ENCODE measurements at places on chromosomes 5 and 9.

DNA sequence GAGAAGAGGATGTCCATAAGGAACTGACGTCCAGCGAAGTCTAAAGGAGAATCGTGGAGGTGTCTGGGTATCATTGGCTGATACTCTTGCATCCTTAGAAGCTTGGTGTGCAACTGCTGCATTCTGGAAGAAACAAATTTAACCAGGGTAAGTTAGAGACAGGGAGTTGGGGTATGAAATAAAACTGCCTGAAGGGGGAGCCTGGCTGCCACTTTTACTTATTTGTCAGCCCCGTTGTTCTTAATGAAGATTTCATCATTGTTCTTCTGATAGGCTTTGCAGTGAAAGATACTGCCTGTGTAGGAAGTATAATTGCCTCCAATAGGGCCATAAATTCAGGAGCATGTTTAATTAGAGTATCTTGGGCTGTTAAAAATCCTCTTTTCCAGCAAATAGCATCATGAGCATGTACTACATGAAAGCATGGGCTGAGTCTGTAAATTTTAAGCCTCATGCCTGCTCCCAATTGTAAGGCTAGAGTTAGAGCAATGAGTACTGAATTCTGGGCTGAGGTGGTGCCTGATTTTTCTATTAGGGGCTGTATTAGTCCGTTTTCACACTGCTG is 1264.5 kb upstream of the ACO1 start:
- DNase-seq: peak; percentile 47

GRCh38 chr9:107386396-107386795 is 103.2 kb downstream of the KLF4 start:
- DNase-seq: no peak

GRCh38 chr9:70452365-70452764 is 37.9 kb upstream of the KLF9 start:
- DNase-seq: no peak

- DNase-seq: peak; percentile 12
These were observed 187.8 kb downstream of the NXNL2 start for GRCh38 chr9:88722753-88723152.

DNA sequence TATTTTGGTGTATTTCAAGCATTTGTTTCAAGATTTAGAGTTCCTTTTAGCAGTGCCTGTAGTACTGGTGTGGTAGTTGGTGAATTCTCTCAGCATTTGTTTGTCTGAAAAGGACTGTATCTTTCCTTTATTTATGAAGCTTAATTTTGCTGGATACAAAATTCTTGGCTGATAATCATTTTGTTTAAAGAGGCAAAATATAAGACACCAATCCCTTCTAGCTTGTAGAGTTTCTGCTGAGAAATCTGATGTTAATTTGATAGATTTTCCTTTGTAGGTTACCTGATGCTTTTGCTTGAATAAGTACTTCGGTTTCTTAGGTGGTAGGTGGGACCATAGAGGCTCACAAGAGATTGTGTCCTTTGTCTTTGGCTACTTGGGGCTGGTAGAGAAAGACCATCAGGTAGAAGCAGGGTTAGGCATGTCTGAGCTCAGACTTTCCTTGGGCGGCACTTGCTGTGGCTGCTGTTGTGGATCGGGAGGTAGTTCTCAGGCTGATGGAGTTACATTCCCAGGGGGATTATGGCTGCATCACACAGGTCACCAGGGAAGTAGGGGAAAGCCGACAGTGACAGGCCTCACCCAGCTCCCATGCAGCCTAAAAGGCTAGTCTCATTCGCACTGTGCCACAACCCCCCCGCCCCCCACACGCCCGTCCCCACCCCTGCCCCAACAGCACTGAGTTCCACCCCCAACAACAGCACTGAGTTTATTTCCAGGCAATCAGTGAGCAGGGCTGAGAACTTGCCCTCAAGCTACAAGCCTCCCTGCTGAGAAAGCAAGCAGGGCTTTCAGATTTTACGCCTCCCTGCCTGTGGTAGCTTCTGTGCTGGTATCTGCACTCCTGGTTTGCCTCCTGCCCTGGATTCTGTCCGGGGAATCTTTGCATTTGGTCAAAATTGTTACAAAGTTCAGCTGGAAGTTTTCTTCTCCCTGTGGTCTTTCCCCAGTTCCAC is 127.1 kb upstream of the GLRA1 start:
- DNase-seq: no peak

GRCh38 chr5:74257645-74258313 is 382.7 kb downstream of the ENC1 start:
- DNase-seq: peak; percentile 18

DNA sequence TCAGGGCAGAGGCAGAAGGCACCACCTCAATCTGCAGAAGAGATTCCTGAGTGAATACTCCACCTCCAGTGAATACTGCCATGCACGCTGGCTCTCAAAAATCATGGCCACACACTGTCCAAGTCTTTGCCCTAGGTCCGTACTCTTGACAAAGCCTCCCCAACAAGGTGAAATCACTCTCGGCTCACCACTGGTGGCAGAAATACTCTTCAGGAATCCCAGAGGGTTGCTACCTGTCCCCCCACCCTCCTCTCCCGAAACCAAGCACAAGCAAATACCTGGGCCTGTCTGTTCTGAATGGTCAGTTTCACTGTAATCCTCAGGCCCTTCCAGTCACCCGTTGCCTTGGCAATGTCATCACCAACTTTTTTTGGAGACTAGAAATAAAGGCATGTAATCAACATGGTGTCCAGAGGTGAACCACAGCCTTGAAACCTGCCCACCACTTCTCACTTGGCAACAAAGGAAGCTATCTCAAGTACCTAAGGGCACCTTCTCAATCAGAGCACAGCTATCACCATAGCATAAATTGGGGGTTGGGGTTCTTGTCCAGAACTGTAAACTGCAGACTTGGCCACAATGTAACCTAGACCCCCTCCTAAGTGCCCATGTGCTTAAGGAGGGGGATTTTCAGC is 1.8 kb downstream of the RPL12 start:
- DNase-seq: no peak

DNA sequence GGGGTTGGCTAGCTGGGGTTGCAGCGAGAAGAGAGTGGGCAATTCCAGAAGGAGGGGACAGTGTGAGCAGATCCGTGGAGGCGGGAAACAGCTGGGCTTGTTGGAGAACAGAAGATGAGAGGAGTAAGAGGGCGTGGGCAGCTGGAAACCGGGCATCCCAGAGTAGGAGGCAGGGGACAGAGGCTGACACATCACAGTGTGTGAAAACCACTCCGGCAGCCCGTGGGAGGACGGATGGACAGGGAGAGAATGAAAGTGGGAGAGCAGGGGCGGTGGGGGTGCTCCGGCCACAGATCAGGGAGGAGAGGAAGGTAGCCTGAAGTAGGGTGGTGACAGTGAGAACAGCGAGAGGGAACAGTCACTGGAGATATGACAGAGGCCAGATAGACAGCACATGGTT is 8.3 kb upstream of the PSMB7 start:
- no peak for DNase-seq

- DNase-seq: no peak
These were observed 14.5 kb upstream of the RLN1 start for GRCh38 chr9:5354184-5354583.

- no peak for DNase-seq
These were observed 58.3 kb upstream of the SEMA6A start for GRCh38 chr5:116632890-116633289.

DNA sequence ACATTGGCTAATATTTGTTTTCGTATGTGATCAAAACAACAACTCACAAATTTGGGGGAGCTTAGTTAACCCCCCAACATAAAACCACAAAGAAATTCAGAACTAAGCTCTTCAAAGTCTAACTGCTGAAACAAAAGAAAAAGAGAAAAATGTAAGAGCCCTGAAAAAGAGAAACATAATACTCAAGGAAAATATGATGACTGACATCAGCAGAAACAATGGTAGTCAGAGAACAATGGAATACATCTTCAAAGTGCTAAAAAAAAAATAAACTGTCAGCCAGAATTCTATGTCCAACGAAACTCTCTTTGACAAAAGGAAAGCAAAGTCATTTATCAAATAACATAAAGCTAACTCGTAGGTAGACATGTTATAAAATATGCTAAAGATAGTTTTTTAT is 566.3 kb upstream of the GRAMD2B start:
- DNase-seq: no peak

DNA sequence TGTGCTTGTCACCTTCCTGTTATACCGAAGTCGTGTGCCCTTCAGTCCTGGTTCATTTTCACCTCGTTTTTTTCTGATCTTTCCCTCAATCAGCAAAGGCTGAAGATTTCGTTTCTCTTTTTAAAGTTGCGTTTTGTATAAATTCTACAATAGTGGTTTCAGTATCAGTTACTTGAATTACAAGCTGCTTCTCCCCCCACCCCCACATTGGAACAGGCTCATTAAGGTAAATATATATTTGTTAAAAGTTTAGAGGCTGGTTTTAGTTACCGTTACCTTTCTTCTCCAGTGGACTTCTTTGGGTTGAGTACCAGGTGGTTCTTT is 881 bp downstream of the SUB1 start:
- no peak for DNase-seq

GRCh38 chr9:14978022-14979000 is 68.1 kb upstream of the FREM1 start:
- DNase-seq: no peak

GRCh38 chr5:14362491-14362890 is 219.1 kb upstream of the OTULINL start:
- DNase-seq: no peak

DNA sequence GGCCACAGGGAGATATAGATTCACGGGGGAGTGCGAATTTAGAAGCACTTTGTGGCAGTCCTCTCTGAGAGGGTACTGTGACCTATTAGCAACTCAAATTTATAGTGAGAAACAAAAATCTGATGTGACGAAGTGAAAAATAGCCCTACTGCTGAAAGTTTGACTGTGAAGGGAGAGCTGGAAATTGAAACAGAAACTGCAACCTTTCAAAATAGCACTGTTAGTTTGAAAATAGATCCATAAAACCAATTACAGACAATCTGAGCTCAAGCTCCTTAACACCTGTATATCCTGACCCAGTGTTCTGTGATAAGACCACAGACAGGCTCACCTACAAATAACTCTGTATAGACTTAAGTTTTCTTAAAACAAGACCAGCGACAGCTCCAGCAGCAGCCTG is 420.1 kb downstream of the IRX1 start:
- no peak for DNase-seq

DNA sequence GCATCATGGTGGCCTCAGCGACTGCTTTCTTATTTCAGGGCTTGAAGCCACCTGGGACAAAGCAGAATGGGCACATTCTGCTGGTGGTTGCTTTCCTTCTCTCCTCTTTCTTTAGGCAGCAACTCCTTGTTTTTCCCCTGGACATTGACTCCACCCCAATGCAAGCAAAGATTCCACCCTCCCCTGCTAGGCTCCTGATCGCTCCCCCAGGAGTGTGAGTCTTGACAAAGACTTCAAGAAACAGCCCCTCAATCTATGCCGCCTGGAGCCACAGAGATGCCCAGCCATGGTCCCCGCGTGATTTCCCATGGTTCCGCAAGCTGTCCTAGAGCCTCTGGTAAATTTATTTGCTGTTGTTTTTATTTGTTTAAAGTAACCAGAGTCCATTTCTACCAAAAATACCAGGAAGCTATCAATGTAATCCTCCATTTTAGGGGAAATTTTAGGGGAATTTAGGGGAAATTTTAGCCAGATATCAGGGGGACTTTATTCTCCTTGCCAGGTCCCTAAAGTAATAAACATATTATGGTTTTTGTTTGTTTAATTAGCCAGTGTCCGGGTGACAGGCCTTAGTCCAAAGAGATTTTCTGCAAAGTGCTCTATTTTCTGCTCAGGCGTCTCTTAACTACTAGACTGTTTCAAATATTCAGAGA is 2.3 kb downstream of the KCNMB1 start:
- no peak for DNase-seq

DNA sequence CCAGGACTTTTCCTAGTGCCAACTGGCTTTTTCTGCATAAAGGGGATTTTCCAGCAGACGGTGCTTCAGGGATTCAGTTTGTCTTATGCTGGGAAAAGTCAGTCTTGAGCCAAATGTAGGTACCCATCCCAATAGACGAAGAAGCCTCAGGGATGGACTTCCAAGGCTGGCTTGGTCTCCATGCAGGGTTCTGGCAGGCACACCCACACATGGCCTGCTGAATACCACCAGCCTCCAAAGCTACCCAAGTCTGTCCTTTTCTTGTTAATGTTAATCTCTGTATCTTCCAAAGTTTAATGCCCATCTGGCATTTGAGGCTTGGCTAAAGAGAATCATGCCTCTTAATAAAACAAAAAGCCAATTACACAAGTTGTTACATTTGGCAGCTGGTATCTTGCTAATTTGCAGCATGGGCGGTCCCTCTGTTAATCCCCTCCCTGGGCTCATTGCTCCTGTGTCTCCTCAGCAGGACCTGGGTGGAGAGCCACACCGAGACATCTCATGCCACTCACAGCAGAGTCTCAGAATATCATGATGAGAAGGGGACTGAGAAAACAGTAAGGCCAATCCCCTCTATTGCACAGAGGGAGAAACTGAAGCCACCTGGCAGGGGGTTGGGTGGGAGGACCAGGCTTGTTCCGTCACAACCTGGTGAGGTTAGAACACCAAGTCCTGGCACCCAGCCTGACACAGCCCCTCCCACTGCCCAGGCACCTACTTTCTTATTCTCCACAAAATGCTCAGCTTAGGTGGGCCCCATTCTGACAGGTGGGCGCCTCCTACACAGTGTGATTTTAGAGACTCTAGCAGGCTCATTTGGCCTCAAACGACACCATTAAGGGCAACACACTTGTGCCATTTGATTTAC is 243.2 kb downstream of the FSTL4 start:
- DNase-seq: no peak
